Stimulated activated memory B cell treated with anti-CD40 and anti-IgM and Interleukin-4, amounts not matched to agents 10 μg/mL and 1 μg/mL and 100 μg/mL, for 72 hours (primary cell): ENCODE measurements at places on chromosomes 4 and X.

GRCh38 chr4:16916031-16916430 is 17.6 kb upstream of the LDB2 start:
- no peak for ATAC-seq

- ATAC-seq, result no peak
Measured at GRCh38 chr4:19711871-19712270, 539.8 kb upstream of the SLIT2 start.

DNA sequence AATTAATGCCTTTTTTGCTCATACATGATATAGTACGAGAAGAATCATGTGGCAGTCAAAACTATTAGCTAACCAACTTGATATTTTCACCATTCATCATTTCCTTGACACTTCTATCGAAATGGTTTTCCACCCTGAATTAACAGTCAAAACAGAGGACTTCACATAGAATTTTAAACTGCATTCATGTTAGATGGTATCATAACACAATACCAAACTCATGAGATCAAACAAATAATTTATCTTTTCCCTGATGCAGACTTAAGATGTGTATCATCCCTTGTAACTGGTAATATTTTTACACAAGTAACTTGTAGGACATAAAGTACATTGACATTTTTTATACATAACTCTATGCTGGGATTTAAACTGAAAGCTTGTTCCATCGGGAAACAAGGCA is 18.2 kb upstream of the ANTXR2 start:
- ATAC-seq, result no peak

DNA sequence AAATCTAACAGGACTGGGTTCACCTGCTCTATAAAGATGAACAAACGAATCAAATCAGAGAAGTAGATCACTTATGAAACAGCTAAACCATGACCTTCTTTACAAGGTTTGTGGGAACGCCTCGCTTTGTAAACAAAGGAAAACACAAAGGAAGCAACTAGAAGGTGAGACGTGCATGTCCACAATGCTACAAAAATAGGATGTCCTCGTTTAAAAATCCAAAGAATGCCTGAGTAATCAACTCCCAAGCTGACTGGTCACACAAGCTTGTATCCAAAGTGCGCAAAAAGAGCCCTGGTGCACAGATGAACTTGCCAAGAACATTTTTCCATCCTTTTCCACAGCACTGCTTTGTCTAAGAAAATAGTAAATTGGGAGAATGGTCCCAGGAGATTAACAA is 6.3 kb upstream of the SH3KBP1 start:
- no peak for ATAC-seq

- no peak for ATAC-seq
Measured at GRCh38 chr4:162151386-162151785, 12.4 kb downstream of the FSTL5 start.

- ATAC-seq, result no peak
Measured at GRCh38 chr4:86362510-86362909, 2.7 kb upstream of the MAPK10 start.

DNA sequence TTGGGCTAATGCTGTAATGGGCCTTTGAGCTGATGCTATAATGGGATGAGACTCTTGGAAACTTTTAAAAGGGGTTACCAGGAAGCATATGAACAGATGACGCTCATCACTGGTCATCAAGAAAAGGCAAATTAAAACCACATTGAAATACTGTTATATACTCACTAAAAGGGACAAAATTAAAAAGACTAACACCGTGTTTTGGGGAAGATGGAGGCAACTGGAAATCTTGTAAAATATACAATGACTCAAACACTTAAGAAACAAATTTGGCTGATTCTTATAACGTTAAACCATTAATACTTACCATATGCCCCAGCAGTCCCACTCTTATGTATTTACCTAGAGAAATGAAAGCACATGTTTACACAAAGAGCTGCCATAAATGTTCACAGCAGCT is 207.2 kb upstream of the GPRIN3 start:
- no peak for ATAC-seq

DNA sequence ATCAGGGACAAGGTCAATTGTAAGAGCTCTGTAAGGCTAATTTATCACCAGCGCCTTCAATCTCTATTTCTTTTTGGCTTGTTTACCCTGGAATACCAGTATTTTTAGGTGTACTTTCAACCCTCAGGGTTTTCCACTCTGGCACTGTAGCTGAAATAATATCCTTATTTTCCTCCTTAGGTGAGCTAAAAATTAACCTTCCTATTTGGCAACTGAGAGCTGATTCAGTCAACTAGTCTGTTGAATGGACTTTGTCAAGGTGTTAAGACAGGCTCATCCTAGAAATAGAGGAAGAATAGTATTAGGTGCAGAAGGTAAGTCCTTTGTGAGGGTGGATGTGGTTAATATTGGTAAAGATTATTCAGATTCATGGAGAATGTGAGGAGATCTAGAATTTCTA is 101.3 kb upstream of the BANK1 start:
- no peak for ATAC-seq

GRCh38 chr4:18935659-18936345 is 914.2 kb upstream of the LCORL start:
- ATAC-seq, result no peak

GRCh38 chr4:12703036-12703435 is 781.1 kb downstream of the RAB28 start:
- ATAC-seq, result no peak

DNA sequence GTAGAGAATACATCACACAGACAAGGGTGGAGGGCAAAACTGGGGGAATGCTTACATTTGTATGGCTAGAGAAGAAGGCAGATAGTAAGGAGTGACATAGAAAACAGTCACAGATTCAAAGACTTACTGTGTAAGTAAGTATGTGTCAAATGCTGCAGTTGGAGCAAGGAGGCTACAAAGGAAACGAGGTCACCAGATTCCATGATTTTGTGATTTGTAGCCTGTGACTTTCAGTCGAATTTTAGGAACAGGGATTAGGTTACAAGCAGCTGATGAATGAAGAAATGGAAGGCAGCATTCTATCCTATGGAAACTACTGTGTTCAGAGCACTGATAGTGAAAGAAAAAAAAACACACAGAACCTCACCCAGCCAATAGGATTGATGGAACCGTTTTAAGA is 407.9 kb downstream of the IL15 start:
- ATAC-seq, result no peak

- no peak for ATAC-seq
Measured at GRCh38 chr4:1574601-1575417, 109.3 kb downstream of the FAM53A start.

DNA sequence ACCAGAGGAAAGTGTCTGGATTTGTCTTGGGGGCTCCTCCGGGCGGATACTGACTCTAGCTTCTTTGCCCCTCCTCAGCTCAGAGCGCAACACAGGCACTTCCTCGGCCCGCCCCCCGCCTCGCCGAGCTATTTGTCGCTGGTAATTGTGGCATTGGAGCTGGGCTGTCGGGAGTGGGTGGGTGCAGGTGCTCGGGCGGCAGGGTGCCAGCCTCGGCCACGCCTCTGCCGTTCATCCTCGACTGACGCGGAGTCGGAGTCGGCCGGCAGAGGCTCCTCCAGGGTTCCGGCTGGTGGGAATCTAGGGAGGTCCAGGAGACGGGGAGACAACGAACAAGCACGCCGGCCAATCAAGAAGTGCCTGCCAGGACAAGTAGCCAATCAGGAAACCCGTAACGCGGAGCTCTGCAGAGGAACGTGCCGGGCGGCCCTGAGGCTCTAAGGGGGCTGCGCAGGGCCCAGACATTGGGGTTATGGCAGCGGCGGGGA is 3.9 kb upstream of the SYN1 start:
- ATAC-seq, result no peak

DNA sequence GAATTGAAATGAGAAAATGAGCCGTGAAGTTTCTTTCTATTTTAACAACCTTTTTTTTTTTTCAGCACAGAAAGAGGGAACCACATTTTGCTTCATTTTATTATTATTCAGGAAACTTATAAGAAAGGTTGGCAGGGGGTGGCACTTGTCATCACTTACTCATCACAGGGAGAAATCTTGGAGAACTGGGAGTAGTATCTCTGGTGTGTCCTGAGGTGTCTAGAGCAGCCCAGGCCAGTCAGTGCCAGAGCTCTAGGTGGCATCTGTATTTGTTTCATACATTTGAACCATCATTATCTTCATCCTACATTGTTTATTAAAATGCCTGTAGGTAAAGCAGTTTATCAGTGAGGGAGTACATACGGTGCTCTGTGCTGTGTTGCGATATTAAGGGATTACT is 43.8 kb upstream of the ARHGAP24 start:
- ATAC-seq, result no peak

GRCh38 chr4:169634975-169635374 is 14.6 kb downstream of the CLCN3 start:
- no peak for ATAC-seq

- ATAC-seq, result no peak
Measured at GRCh38 chr4:19486400-19486799, 765.3 kb upstream of the SLIT2 start.

- ATAC-seq, result no peak
Measured at GRCh38 chr4:83757121-83757621, 221.3 kb downstream of the GPAT3 start.

DNA sequence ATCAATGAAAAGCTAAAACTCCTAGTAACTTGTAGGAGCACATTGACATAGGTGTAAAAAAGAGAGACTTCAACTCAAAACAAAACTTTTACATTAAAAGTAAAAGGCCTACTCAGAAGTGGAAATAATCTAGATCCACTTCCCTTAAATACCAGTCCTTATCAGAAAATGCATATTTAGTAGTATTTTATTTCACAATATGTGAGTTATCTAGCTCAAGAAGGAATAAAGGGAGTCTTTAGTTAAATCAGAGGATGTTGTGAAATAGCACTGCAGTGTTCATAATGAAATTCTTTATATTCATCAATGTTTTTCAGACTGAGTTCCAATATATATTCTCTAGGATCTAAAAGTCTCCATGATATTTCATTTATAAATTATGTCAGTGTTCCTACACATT is 715.0 kb downstream of the GRID2 start:
- ATAC-seq, result no peak

GRCh38 chr4:126318376-126318775 is 1003.6 kb downstream of the FAT4 start:
- ATAC-seq, result no peak

- ATAC-seq, result no peak
Measured at GRCh38 chrX:69287095-69287494, 121.8 kb upstream of the PJA1 start.
